ENCODE measurements at places on chromosomes 1 and 21.

- no peak for DNase-seq
These were observed 85.3 kb downstream of the MAP3K21 start for GRCh38 chr1:233412812-233413211.

GRCh38 chr1:3807769-3808168, 11.5 kb upstream of the LRRC47 start:
- no peak for DNase-seq

DNA sequence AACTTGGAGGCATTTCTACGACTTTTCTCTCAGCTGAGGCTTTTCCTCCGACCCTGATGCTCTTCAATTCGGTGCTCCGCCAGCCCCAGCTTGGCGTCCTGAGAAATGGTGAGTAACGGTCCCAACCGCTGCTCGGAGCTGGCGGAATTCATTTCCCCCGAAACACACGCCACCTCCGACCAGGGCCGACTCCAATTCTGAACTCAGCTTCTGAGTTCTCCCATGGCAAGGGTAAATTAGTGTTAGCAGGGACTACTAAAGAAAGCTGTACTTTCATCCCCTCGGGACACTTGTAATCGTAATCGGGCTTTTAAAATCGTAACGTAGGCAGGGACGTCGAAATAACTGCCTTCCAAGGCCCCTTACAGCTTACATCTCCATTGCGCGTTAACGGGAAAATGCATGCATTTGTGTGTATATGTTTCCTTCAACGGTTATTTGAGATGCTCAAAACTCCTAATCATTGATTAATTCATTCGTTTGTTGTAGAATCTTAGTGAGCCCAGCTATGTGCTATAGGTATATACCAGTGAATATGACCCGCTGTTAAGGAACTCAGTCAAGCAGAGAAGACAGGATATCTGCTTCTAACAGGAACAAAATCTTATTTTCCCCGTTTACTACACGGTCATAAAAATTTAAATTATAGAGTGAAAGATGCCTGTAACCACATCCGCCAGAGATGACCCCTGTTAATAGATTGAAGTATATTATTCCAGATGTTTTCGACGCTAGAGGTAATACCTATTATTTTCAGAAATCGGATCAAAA, 472 bp downstream of the DTL start:
- no peak for DNase-seq

- no peak for DNase-seq
These were observed 14.0 kb upstream of the L1TD1 start for GRCh38 chr1:62180639-62181038.

DNA sequence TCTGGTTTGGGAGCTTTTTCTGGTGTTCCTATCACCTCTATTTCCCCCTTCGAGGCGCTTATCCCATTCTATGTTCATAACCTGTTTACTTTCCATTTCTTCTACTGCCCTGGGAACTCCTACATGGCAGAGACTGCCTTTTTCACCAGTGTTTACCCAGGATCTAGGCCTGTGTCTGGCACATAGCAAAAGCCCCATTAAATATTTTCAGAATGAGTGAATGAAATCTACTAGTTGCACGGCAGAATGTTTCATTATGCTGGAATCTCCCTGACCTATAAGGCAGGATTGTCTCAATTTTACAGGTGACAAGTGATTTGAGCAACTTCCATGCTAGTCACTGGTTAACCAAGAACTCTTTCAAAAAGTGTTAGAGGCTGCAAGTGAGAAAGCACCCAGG, 70.1 kb downstream of the PGM1 start:
- peak; percentile 77 for DNase-seq

DNA sequence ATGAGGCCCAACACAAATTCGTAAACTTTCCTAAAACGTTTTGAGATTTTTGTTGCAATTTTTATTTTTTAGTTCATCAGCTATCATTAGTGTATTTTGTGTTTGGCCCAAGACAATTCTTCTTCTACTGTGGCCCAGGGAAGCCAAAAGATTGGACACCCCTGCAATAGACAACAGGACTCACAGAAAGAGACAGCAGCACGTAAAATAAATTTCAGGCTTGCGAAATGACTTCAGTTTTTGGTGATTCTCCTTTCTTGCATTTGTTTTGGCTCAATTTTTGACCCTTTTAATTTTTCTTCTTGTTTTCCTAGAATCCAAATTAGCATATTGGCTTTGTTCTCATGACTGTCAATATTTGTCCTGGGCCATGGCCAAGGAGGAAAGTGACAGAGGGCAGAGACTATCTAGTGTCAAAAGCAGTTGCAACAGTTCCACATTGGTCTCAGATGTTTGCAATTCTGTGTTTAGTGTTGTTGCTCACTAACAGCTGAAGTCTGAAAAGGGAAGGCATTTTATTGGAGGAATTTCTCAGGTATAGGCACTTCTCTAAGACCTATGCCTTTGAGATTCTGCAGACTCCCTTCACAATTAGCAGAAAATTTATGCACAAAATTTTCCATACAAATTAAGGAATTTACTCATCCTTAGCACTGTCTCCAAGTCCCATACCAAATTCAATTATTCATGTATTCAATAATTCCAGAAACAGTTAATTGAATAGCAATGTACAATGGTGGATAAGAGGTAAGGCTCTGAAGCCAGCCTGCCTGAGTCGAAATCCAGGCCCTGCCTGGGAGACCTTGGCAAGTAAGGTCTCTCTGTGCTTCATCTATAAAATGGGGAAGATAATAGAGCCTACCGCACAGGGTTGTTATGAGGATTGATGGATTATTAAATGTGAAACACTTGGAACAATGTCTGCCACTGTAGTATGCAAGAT, 160.9 kb upstream of the IVNS1ABP start:
- DNase-seq, result no peak

DNA sequence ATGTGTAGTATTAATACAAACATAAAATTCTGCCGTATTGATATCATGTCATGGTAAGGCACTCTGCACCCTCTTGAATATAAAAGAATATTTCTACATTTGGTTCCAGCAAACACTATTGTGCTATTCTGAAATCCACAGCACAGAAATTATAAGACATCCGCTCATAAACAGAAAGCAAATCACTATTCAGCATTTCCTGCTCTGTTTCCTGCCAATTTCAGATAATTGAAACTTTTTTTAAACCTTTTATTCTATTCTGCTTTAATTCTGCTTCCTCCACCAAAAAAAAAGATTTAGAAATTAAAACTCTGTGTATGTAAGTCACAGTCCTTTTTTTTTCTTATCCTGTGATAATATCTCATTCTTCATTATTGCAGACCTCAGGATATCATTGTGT, 39.6 kb upstream of the PLEKHO1 start:
- no peak for DNase-seq

GRCh38 chr1:11355559-11356475, 82.8 kb downstream of the UBIAD1 start:
- DNase-seq, result no peak

DNA sequence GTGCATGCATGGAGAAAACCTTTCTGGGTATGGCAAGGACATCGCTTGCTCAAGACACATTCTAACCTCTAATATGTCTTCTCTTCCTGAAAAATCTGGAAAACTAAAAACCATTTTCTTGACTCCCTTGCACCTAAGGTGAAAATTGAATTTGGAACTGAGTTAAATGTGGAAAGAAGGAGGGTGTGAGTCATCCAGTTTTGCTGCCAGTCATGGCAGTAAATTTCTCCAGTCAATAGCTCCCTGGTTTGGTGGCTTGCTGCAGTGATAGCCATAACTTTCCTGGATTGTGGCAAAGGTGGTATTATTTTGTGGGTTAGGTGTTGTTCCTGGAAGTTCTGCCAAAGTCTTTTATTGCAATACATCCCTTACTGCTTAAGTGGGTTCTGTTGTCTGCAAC, 2.5 kb downstream of the ZCCHC17 start:
- DNase-seq, result peak; percentile 21

GRCh38 chr1:117038236-117038635, 21.9 kb upstream of the TTF2 start:
- no peak for DNase-seq

DNA sequence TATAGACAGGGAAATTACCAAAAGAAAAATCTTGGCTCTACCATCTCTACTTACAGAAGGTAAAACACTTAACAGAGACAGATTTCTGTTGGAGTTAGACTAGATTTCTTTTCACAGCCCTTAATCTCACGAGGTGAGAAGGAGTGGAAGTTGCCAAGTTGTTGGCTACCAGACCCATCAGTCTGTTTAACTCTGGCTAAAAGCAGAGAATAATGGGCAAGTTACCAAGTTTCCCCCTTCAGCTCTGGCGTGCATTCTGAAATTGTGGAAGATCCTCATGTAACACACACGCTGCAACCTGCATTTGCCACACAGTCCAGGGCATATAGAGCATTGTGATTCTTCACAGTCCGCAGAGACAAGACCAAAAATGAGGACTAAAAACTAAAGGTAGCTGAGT, 49.3 kb downstream of the STX6 start:
- no peak for DNase-seq

DNA sequence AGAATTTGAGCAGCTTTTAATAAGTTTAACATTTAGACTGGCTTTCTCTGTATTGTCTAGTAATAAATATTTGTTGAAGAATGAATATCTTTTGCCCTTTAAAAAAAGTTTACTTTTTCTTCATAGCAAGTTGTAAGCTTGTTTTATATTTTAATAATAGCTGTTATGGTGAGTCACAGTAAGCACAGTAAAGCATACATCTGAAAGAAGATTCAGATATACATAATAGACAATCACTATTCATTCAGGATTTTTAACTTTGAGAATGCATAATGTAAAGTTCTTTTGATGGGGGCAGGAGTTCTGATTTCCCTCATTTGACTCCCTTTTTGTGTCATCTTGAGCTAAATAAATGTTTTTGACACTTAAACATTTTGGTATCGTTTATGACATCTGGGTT, 66.0 kb downstream of the ZMYM4 start:
- peak; percentile 4 for DNase-seq

GRCh38 chr1:236759252-236759859, 35.7 kb upstream of the MTR start:
- DNase-seq, result peak; percentile 42

DNA sequence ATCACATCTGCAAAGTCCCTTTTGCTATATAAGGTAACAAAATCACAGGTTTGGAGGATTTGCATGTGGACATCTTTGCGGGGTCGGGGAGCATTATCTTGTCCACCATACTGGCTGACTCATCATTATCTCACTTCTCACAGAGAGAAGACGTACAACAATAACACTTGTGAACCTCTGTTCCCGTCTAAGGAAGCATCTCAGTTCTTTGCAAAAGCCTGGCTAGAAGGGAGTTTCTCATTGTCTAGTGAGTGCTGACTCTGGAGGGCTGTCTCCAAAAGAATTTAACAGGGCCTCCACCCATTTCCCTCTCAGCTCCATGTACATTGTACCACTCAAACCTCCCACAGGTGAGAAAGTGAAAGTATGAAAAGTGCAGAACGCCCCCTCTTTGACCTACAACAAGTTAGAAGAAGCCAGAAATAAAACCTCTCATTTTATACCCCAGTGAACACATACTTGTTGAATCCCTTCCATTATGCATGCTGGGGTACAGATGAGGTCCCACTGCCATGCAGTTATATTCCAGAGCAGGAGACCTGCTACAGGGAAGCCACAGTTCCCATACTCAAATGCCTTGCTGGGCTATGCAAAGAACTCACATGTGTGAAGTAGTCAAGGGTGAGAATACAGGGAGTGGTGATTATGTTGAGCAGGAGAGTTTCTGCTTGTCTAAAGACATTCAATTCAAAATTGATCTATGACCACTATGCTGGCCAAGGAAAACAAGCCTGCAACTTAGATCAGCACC, 121.7 kb upstream of the PRDX6 start:
- DNase-seq, result no peak

DNA sequence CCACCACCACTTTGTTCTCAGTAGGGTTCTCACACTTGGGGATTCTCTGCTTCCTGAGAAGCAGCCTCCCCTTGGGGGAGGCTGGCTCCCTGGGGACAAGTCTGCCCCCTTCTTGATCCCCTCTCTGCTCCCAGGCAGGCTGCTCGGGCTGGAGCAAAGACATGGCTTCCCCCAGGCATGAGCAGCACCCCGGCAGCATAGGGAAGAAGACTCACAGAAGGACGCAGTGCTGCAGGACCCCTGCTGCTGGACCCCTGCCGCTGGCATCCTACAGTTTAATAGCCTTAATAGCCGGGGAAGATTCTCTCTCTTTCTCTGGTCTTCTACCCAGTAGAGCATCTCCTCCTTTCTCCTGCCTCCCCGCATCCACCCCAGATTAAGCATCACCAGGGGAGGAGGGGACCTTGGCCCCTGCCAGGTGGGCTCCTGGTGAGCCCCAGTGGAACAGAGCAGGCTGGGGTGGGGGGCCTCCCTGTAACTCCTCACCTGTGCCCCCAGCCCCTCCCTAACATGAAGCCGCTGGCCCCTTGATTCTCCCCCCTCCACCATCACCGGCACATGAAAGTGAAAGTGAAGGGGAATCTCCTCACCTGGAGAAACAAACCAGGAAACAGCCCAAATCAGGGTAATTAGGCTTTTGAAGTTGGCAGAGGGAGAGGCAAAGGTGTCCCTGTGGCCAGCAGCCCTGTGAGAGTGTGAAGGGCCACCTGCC, 2.5 kb downstream of the WNT3A start:
- no peak for DNase-seq

- DNase-seq, result no peak
These were observed 15.0 kb downstream of the EPRS1 start for GRCh38 chr1:220031287-220031686.

- peak; percentile 32 for DNase-seq
These were observed 369.5 kb upstream of the LYPLAL1 start for GRCh38 chr1:218804014-218804785.

DNA sequence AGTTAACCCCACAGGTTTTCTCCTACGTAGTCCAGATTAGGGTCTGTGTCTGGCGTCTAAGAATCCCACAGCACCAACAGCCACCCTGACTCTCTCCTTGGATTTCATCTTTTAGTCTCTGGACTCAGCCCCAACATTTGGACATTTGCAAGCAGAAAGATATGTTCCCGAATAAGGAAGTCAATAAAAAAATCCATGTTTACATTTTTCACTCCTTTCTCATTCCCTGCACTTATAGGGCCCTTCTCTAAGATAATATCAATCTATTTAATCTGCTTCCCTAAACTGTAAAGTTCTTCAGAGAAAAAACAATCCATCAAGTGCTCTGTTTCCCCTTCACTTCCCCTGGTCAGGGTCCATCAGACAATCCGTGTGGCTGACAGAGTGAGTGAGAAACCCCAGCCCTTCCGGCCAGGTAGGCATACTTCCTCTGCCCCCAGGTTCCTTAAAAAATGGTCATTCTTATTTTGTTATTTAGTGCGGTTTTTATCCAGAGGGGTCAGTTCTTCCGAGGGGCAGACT, 105.9 kb upstream of the CDC42BPA start:
- peak; percentile 60 for DNase-seq

GRCh38 chr21:36981049-36981391, 14.6 kb upstream of the HLCS start:
- no peak for DNase-seq
